ENCODE measurements at places on chromosomes 2 and 18. TPM values are rescaled to one million over a fixed set of nuclear protein-coding genes. Genes with fewer than 3 reads are reported as not detected.

ZNF516 gene
- 9.7 TPM for total RNA-seq

ABCG5 gene
- not detected for total RNA-seq

DNA sequence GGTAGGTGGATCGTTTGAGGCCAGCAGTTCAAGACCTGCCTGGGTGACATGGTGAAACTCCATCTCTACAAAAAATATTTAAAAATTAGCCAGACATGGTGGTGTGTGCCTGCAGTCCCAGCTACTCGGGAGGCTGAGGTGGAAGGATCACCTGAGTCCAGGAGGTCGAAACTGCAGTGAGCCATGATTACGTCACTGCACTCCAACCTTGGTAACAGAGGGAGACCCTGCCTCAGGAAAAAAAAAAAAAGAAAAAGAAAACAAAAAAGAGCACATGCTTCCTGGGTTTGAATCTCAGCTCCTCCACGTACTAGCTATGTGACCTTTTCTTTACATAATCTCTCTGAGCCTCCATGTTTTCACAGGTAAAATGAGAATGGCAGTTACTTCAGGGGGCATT is 107.5 kb upstream of the STPG4 start:
- DNase-seq, result no peak

GRCh38 chr2:146258071-146258470 is 1586.8 kb upstream of the ACVR2A start:
- DNase-seq, result no peak

- DNase-seq, result peak; percentile 66
These were observed 964.7 kb upstream of the ZEB2 start for GRCh38 chr2:145484448-145485097.
